Stimulated activated CD4-positive, alpha-beta T cell treated with anti-CD3 and anti-CD28 coated beads, TNF-alpha, amount 100 ng/mL, for 1 hour (primary cell): ENCODE measurements at places on chromosomes 6 and 20.

DNA sequence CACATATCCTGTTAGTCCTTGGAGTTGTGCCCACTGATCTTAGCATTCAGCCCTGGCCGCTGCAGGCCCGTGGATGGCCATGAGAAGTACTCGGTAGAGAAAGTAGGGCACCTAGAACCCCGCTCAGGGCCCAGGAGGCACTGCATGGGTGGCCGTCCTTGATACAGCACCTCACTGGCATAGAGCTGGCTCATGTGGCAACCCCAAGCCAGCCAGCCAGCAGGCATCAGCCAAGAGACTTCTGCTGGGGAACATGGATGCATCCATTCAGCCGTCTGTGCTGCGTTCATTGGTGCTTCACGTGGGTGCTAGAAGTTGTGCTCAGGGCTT is 10.6 kb downstream of the PYGB start:
- no peak for DNase-seq

GRCh38 chr20:9402141-9402540 is 112.2 kb upstream of the LAMP5 start:
- no peak for DNase-seq

DNA sequence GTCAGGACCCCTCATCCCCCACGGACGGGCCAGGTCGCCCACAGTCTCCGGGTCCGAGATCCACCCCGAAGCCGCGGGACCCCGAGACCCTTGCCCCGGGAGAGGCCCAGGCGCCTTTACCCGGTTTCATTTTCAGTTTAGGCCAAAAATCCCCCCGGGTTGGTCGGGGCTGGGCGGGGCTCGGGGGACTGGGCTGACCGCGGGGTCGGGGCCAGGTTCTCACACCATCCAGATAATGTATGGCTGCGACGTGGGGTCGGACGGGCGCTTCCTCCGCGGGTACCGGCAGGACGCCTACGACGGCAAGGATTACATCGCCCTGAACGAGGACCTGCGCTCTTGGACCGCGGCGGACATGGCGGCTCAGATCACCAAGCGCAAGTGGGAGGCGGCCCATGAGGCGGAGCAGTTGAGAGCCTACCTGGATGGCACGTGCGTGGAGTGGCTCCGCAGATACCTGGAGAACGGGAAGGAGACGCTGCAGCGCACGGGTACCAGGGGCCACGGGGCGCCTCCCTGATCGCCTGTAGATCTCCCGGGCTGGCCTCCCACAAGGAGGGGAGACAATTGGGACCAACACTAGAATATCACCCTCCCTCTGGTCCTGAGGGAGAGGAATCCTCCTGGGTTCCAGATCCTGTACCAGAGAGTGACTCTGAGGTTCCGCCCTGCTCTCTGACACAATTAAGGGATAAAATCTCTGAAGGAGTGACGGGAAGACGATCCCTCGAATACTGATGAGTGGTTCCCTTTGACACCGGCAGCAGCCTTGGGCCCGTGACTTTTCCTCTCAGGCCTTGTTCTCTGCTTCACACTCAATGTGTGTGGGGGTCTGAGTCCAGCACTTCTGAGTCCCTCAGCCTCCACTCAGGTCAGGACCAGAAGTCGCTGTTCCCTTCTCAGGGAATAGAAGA is 978 bp downstream of the HLA-A start:
- DNase-seq = peak; percentile 35

GRCh38 chr6:130933712-130934200 is 106.5 kb downstream of the SMLR1 start:
- no peak for DNase-seq

- no peak for DNase-seq
Measured at GRCh38 chr20:32505723-32506473, 79.2 kb downstream of the NOL4L start.

- no peak for DNase-seq
Measured at GRCh38 chr20:32205843-32206759, 1.4 kb downstream of the PLAGL2 start.

- DNase-seq = no peak
Measured at GRCh38 chr20:7137395-7138151, 370.1 kb downstream of the BMP2 start.

DNA sequence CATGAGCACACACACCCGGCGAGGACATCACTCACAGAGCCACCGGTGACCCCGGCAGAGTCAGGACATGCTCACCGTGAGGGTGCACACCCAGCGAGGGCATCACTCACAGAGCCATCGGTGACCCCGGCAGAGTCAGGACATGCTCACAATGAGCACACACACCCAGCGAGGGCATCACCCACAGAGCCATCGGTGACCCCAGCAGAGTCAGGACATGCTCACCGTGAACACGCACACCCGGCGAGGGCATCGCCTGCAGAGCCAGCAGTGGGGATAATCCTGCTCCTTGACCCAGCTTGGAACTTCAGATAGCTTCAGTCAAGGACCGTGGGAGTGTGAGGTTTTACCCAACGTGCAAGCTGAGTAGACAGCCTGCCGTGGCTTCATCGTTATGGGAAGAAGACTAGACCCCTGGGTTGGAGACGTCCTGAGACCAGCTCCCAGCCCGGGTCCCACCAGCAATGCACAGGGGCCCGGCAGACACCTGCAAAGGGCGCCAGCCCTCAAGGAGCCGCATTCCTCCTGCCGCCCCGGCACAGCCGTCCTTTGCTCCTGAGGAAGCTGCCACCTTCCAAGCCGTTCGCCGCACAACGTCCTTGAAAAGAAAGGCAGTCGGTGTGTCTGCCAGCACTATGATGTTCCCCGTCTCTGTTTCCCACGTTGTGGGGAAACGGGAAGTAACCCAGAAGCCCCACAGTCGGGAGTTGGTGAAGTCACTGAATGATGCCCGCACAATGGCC is 192.3 kb downstream of the DLL1 start:
- DNase-seq = no peak

- DNase-seq = no peak
Measured at GRCh38 chr20:49853640-49854039, 41.0 kb downstream of the SLC9A8 start.

- DNase-seq = no peak
Measured at GRCh38 chr6:76072562-76072961, at the start of gene IMPG1. TSS of gene IMPG1 (minus strand) at chr6:76072662. CDS start at chr6:76072488, 174 bp downstream.

- DNase-seq = no peak
Measured at GRCh38 chr6:32885698-32886286, 31.8 kb downstream of the PSMB9 start.

DNA sequence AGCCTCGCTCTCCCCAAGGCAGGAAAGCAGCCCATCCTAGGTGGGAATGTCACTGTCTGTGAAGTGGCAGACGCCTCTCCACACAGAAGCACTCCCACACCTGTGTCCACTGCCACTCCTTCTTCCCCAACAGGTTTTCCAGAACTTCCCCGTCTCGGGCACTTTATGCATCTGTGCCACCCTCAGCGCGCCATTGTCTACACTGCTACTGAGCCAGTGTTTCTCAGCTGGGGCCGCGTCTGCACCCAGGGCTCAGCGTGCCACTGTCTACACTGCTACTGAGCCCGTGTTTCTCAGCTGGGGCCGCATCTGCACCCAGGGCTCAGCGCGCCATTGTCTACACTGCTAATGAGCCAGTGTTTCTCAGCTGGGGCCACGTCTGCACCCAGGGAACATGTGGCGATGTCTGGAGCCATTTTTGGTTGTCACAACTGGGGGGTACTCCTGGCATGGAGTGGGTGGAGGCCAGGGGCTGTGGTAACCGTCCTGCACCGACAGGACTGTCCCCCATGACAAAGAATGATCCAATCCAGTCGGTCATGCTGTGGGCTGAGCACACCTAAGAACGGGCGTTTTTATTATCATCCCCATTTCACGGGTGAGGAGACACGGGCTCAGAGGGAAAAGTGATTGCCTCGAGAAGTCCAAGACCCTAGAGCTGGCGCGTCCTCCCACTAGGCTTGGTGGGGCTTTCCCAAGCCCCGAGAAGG is 41.7 kb upstream of the ZBP1 start:
- DNase-seq = no peak

GRCh38 chr20:38036366-38036765 is 2.8 kb downstream of the RPRD1B start:
- no peak for DNase-seq

DNA sequence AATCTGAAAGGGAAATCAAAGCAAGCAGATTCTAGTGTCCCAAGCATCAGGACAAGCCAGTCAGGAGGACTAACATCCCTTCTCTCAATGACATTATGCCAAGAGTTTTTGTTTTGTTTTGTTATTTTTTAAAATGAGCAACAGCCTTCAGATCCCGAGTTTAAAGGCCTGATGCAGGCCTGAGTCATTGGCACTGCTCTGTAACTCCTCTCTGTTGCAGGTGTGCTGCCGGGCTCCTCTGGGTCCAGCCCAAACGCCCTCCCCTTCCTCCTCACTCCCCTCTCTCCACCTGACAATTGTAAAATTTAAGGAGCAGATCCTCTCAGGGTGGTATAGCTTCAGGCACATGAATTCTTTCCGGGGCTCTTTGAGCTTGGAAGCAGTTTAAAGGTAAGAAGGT is 502.0 kb downstream of the BMP2 start:
- DNase-seq = no peak

DNA sequence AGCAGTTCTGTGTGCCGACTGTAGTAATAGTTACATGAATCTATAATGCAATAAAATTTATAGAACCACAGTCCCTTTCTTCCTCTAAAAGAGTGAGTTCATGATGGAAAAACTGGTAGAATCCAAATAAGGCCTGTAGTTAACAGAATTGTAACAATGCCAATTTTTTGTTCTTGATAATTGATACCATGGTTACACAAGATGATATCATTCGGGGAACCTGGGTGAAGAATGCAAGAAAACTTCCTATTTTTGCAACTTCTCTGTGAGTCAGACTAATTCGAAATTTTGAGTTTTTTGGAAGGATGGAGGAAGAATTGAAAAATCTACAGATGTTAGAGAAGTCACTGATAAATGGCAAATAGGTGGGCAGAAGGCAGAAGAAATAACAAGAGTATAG is 381.8 kb downstream of the CDKAL1 start:
- DNase-seq = no peak

- DNase-seq = no peak
Measured at GRCh38 chr20:10427060-10427692, 6.8 kb downstream of the MKKS start.

GRCh38 chr6:82216549-82216948 is 31.0 kb downstream of the IBTK start:
- no peak for DNase-seq

- DNase-seq = no peak
Measured at GRCh38 chr6:83216806-83217205, 23.6 kb downstream of the RWDD2A start.
